NCI-H510A treated with DMSO at 0.1 percent for 48 hours (cell line): ENCODE measurements at places on chromosomes 5 and 9.

GRCh38 chr9:133609311-133610098 lies at the start of gene FAM163B:
TSS of gene FAM163B (minus strand) at chr9:133609389. CDS start at chr9:133580223, 29,166 bp downstream.
- peak; percentile 59 for DNase-seq

DNA sequence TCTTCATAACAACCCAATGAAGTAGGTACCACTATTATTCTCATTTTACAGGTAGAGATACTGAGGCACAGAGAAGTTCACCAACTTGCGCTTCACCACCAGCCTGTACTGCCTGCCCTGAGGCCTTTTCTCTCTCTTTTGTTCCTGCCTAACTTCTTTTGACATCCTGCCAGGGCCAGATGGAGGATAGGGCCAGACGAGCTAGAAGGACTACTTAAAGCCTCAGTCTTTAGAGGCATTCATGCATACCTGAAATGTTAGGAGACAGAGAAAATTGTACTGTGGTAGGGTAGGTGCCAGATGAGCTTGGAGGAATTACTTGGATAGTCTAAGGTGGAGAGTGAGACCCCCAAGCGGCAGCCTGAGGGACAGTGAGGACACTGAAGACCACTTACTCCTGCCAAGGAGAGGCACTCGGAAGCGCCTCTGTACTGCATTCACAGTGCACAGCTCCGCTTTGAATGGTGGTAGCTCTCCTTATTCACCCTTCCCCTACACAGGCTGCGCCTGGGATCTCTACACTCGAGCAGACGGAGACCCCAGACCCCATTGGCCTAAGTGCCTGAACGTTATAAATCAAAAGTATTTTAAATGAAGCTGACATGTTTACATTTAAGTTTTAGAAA lies 6.2 kb upstream of the ORM1 start:
- no peak for DNase-seq

DNA sequence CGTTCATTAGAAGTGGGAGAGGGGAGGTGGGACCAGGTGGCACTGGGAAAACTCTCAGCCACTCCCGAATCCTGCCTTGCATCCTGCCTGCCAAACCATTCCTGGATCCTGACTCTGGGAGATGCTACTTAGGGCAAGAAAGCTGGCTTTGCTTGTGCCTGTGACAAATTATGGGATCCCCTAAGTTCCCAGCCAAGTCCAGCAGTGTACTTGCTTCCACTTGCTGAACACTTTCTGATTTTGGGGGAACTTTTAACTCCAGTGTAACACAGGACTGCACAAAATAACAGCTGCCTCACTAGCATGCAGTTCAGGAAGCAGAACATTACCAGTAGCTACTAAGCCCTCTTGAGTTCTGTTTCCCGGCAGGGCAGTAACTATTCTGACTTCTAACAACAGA lies 12.5 kb upstream of the NKX2-5 start:
- DNase-seq: no peak

- no peak for DNase-seq
Measured at GRCh38 chr5:68518286-68518685, 302.7 kb downstream of the PIK3R1 start.

GRCh38 chr9:100317706-100318105 lies 35.0 kb downstream of the TEX10 start:
- DNase-seq: no peak

DNA sequence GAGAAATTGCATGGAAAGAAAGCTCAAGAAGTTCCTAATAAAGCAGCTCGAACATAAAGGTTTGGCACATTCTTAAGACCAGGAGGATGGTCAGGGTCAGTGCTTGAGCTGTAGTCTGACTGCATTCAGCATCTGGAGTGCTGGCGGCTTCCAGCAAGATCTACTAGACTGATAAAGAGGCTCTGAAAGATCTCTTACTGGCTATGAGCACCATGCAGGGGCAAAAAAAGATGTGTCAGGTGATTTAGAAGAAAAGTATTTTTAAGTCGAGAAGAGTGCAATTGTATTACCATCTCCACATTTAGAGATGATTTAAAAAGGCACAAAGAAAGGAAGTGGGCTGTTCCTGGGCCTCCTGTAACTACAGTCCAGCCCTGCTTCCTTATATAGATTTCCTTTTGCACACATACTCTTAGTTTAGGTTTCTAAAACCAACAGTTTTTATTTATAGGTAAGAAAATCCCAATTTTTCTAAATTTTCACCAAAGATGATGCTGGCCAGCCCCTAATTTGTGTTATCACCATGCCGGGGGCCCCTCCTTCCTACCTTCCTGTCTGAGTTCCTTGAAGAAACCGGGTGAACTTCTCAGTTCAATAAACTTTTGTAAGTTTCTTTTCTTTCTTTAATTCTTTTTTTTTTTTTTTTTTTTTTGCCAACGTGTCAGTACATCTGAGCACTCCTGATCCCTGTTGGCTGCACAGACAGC lies 65.9 kb upstream of the PLPP1 start:
- no peak for DNase-seq

- DNase-seq: no peak
Measured at GRCh38 chr5:74275171-74275992, 365.1 kb downstream of the ENC1 start.

- DNase-seq: no peak
Measured at GRCh38 chr5:109619606-109620005, 70.1 kb upstream of the MAN2A1 start.

DNA sequence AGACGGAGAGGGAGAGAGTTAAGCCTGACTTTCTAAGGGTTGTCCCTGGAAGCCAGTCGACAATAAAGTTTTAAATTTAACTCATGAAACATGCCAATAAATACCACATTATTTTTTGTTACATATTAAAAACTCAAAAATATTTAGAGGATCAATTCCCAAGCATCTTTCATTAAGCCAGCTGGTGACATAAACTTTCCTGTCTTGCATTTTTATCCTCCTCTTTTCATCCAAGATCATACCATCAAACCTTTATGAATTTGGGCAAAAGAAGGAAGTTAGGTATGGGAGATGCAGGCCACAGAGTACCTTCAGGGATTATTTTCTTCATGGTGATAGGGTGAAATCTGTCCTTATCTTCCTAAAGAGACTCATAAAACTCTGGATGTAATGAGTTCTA lies 178.3 kb upstream of the FBXL17 start:
- DNase-seq: no peak

DNA sequence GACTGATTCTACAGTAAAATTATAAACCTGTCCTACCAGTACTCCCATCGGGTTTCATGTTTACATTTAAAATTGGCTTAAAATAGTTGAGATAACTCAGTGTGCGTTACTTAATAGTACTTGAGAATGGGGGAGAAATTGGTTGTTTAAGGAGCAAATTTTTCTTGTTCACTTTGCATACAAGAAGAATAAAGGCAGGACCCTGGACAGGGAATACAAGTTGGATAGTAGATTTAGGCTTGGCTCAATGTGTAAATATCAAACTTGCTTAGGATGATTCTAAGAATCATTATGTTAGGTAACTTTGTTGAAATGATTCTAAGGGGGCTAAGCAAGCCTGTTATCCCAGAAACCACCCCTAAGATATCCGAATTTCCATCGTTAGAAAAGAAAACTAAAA lies 448.4 kb upstream of the TLE4 start:
- no peak for DNase-seq

GRCh38 chr5:14745188-14745563 lies 80.7 kb downstream of the OTULIN start:
- DNase-seq: no peak
